Osteoblast (primary cell): ENCODE measurements at places on chromosomes 12 and 14. TPM values are rescaled to one million over a fixed set of nuclear protein-coding genes. Genes with fewer than 3 reads are reported as not detected.

- H3K36me3 ChIP-seq: no peaks in the 10 kb centered on the region
- peaks cover 11% of the 10 kb centered on the region for H3K4me1 ChIP-seq
- peak; percentile 76 for DNase-seq
- H3K27ac ChIP-seq: peak overlapping the region; percentile 45
- no peaks in the 10 kb centered on the region for H3K27me3 ChIP-seq
- H3K4me3 ChIP-seq: peak overlapping the region; percentile 96
Measured at GRCh38 chr12:132710043-132710404, 618 bp upstream of the PGAM5 start.

The TMEM63C gene
- total RNA-seq: 0.72 TPM in 1 of 2 replicates, not detected in the other

The OR4N5 gene
- not detected in 2 replicates for total RNA-seq

GRCh38 chr14:45199230-45199629 lies 53.8 kb downstream of the MIS18BP1 start:
- no peak overlapping the region for H3K4me3 ChIP-seq
- no peak for DNase-seq
- H3K27ac ChIP-seq: peak overlapping the region; percentile 51
- H3K4me1 ChIP-seq: peaks cover 13% of the 10 kb centered on the region
- H3K36me3 ChIP-seq: no peaks in the 10 kb centered on the region

GRCh38 chr14:94355191-94355794 lies 32.2 kb upstream of the SERPINA6 start:
- H3K36me3 ChIP-seq: no peaks in the 10 kb centered on the region
- H3K4me3 ChIP-seq: no peak overlapping the region
- no peak overlapping the region for H3K27ac ChIP-seq
- peaks cover 11% of the 10 kb centered on the region for H3K4me1 ChIP-seq
- H3K27me3 ChIP-seq: no peaks in the 10 kb centered on the region

GRCh38 chr12:15697201-15697600 lies 92.0 kb downstream of the EPS8 start:
- peaks cover 44% of the 10 kb centered on the region for H3K4me1 ChIP-seq
- H3K27me3 ChIP-seq: no peaks in the 10 kb centered on the region
- no peak overlapping the region for H3K27ac ChIP-seq

- no peak overlapping the region for H3K27ac ChIP-seq
- no peaks in the 10 kb centered on the region for H3K36me3 ChIP-seq
- H3K4me3 ChIP-seq: no peak overlapping the region
- H3K4me1 ChIP-seq: peaks cover 15% of the 10 kb centered on the region
- DNase-seq: no peak
Measured at GRCh38 chr14:92728759-92729364, 19.6 kb downstream of the LGMN start.

DNA sequence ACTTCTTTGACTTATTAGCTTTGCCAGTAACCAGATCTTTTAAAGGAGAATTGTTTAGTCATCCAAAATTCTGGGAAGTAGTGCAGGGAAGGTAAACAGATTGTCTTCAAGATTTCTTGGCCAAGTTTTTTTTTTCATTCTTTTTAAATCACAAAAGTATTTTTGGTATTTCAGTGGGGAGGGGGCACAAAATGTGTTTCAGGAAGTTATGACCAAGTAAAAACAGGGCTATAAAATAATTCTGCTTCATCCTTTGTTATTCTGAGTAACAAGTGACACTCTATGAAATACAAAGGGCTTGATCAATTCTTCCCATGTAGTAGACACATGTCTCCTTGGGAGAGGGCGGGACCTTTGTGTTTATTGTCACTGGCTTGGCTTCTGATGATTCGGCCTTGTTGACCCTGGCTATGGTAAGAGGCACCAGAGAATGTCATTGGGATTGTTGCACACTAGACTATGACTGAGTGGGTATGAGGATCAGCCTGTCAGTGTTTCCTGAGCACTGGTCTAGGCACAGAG lies 55.4 kb downstream of the SUSD6 start:
- DNase-seq: peak; percentile 82
- no peaks in the 10 kb centered on the region for H3K27me3 ChIP-seq
- peak overlapping the region; percentile 82 for H3K27ac ChIP-seq
- peaks cover 5% of the 10 kb centered on the region for H3K36me3 ChIP-seq
- H3K4me1 ChIP-seq: peaks cover 27% of the 10 kb centered on the region

DNA sequence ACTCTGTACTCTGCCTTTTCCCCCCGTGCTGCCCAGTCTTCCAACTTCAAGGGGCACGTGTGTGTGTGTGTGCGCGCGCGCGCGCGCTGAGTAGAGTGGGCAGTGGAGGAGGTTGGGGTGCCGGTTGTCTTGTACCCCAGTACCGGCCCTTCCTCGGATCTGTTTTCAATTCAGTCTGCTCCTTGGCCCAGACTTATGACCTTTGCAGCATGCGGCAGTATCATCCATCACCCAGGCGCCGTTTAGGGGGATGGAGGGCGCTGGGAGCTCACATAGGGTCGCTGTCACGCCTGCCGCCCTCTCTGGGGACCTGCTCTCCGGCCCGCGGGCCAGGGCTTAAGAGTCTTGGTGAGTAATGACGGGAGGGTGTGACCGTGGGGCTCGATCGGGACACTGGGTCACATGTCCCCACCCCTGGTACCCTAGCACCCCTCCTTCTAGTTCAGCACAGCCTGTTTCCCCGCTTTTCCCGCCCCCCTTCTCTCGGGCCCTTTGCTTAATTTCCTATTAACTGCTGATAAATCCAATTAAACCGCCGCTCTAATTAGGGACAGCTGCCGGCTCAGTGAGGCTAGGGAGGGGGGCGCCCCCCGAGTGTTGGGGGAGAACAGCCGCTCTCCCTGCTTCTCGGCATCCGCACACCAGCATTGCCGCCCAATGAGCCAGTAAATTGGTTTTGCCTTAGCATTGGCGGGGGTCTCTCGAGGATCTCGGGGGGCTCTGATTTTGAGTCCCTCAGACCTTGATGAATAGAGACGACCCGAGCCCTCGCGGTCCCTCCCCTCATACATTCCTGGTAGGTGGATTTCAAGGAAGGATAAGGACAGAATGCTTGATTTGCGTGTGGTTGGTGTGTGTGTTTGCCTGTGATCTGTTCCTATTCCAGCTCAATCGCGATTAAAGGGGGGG lies 9.3 kb downstream of the STAC3 start:
- peaks cover 37% of the 10 kb centered on the region for H3K27me3 ChIP-seq
- DNase-seq: peak; percentile 73
- no peak overlapping the region for H3K27ac ChIP-seq
- peaks cover 31% of the 10 kb centered on the region for H3K4me1 ChIP-seq
- H3K4me3 ChIP-seq: no peak overlapping the region

GRCh38 chr14:104100171-104101085 lies 14.9 kb downstream of the ASPG start:
- no peak overlapping the region for H3K4me3 ChIP-seq
- H3K27ac ChIP-seq: no peak overlapping the region
- DNase-seq: peak; percentile 76
- H3K4me1 ChIP-seq: no peaks in the 10 kb centered on the region

GRCh38 chr12:89389755-89390661 lies 37.7 kb upstream of the DUSP6 start:
- H3K36me3 ChIP-seq: no peaks in the 10 kb centered on the region
- H3K27me3 ChIP-seq: no peaks in the 10 kb centered on the region
- peaks cover 24% of the 10 kb centered on the region for H3K4me1 ChIP-seq
